ENCODE measurements at places on chromosomes 7 and 10.

GRCh38 chr7:17058568-17058967 is 176.8 kb upstream of the AGR3 start:
- DNase-seq: no peak

DNA sequence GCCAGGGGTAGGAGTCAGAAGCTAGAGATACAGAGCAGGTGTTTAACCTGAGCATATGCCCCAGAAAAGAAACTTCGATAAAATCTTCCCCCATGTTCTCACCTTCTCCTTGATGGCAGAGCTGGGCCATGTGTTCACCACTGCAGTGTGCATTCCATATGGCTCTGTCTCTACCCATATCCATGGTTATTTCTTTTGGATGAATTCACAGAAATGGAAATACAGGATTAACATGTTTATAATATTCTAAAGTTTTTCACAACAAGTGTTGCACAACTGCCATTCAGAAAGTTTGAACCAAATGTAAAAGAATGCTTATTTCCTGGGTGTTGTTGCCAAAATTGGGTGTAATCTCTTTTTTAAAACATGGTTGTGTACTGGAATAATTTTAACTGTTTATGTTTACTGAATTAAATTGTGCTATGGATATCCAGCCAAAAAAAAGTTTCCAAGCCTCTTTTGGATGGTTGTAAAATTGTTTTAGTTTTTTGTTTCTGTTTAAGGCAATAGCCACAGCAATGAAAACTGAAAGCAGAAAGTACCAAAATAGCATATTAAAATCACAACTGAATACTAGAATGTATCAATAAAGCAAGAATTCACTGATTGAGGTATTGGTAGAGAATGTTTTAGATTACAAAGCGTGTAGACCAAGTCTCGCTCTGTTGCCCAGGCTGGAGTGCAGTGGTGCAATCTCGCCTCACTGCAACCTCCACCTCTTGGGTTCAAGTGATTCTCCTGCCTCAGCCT is 19.9 kb upstream of the CCNY start:
- DNase-seq: no peak

- no peak for DNase-seq
These were observed 25.5 kb upstream of the HABP2 start for GRCh38 chr10:113527211-113527906.

- DNase-seq: no peak
These were observed at the start of gene GPR22 for GRCh38 chr7:107469929-107470328. TSS of gene GPR22 (plus strand) at chr7:107470057. CDS start at chr7:107474061, 4,004 bp downstream.

GRCh38 chr10:44376472-44377099 is 8.3 kb downstream of the CXCL12 start:
- DNase-seq: no peak

DNA sequence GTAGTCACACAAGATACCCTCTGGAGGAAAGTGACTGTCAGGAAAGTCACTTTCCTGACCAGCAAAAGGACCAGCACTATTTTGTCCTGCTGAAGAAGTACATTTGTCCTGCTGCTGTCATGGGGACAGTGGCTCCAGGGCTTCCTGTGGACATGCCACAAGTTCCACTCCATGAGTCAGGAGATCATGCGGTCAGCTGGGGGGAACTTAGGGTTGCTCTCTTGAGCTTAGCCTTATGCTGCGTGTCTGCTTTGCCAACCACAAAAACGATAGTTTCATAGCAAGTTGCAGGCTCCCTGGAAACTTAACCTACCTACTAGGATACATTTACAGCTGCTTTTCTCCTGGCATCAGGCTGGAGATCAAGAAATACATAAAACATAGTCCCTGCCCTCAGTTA is 19.8 kb upstream of the ALOX5 start:
- DNase-seq: no peak

DNA sequence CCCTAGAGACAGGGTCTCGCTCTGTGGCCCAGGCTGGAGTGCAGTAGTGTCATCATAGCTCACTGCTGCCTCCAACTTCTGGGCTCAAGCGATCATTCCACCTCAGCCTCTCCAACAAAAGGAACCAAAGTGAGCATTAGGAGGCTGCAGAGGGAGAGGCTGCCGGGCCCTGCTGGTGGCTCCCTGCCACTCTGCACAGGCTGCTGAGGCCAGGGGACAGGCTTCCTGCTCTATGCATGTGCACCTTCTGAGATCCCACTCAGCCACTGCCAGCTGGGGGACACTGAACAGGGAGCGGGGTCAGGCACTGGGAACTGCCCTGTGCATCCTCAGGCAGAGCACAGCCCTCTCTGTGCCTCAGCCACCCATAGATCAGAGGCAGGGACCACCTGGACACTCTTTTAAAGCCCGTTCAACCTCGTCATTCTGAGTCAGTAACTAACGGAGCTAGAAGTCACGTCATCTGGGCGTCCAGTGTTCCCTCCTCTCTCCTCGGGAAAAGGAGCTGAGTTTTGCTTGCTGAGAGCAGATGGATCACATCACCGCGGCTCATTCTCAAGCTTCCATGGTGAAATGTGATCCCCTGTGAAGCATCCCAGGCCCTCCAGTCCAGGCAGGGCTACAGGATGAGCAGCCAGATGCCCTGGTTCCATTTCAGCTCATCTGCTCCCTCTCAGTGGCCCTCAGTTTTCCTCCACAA is 109.6 kb downstream of the MYL10 start:
- DNase-seq: no peak

DNA sequence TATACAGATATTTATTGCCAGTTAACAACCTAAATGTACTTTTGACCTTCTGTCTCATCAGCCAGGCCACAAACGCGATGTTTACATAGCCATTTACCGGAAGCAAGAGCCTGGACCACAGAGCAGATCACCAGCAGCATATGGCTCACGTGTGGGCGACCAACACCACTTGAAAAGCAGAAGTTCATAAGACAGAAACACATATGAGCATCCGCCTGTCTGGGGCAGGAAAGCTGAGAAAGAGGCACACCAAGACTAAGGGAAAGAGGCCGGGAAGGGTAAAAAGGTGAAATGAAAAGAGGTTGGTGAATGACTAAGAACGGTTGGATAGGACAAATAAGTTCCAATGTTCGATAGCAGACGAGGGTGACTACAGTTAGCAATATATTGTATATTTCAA is 1.3 kb downstream of the ABCB1 start:
- no peak for DNase-seq

- DNase-seq: no peak
These were observed 146.8 kb downstream of the OTUD1 start for GRCh38 chr10:23585666-23586065.

GRCh38 chr7:128231021-128231420 is 10.1 kb upstream of the LEP start:
- no peak for DNase-seq

DNA sequence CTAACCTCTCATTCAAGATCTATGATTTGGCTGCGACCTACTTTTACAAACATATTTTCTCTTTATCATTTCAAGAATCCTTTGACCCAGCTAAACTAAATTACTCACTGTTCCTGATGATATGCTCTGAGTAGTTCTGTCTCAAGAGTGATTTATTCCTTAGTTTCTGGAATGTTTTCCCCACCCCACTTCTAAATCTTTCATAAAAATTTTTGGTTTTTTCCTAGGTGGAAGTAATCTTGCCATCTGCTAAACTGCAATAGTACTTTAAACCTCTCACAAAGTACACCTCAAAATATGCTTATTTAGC is 170.8 kb downstream of the DNAJC1 start:
- no peak for DNase-seq

DNA sequence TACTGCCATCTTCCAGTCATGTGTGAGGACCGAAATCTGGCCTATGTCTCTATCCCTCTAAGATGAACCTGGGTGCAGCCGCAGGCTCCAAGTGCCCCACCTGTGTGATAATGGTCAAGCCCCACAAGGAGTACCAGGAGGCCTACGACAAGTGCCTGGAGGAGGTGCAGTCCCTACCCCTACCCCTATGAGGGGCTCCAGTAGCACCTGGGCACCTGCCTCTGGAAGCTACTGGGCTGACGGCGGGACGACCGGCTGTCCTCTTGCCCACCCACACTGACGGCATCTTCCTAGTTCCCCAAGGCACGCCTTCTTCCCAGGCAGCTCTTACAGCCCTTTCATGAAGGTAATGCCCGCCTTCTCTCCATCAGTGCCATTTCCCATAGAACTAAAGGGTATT is 47.4 kb downstream of the HOXA1 start:
- DNase-seq: no peak

- DNase-seq: no peak
These were observed 1.4 kb downstream of the TRA2A start for GRCh38 chr7:23530405-23530804.

DNA sequence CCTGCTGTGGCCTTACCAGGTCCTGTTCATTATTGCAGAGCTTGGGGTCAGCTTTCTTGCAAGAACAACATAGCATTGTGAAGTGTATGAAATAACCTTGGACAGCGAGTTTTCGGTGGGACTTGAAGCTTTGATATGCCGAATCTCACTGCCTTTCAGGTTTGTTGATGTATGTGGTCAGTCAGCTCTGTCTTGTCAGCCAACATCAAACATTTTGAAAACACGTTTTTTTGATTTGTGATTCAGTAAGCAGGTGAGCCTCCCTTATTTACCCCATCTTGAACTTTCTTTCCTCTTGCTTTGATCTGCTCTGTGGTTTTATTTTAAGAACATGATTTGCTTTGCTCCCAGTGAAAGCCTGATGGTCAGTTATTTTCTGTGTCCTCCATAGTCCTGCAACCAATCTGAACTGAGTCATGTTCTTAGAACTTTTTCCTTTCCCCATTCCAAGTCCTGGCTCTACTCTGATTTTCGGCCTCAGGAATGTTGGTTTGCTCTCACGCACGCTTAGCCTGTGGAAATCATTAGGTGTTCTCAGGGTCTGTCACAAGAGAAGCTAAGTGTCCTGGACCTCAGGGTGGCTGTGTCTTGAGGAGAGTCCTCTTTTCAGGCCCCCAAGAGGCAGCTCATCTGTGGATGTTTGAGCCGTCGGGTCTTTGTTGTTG is 8.7 kb downstream of the WBP1L start:
- DNase-seq: no peak

DNA sequence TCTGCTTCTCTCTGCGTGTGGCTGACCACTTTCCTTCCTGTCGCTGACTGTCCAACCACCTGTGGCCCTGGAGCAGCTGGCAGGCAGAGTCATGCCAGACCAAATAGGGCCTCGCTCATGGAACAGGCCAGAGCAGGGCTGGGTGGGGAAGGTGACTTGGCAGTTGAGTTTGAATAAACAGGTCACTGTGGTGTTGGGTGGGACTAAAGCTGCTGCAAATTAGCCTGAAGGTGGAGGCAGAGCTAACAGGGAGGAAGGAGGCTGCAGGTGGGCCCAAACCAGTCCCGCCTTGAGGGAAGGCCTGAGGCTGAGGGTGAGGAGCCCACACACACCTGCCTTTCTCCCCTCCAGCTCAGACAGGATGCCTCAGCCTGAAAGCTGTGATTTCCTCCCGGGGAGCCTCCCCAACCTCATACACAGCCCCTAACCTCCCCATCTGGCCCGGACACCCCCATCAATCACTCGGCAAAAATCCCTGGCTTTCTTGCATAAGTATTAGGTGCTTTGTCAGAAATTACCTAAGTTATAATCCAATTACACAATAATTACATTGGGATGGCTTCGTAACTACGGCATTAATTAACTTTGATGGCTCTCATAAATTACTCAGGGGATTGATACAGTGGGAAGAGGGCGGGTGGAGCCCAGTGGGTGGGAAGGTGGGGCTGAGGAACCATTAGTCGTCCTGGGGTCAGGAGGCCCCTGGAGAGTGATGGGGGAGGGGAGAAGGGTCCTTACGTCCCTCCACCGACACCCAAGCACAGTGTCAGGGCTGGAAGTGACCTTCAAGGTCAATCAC is 97.7 kb upstream of the PCBD1 start:
- no peak for DNase-seq

All from hippocampal formation (tissue), 2 donors.